ENCODE measurements at places on chromosomes 12 and 14. TPM values are rescaled to one million over a fixed set of nuclear protein-coding genes. Genes with fewer than 3 reads are reported as not detected.

The ANKS1B gene
- total RNA-seq: 47.8 TPM

DNA sequence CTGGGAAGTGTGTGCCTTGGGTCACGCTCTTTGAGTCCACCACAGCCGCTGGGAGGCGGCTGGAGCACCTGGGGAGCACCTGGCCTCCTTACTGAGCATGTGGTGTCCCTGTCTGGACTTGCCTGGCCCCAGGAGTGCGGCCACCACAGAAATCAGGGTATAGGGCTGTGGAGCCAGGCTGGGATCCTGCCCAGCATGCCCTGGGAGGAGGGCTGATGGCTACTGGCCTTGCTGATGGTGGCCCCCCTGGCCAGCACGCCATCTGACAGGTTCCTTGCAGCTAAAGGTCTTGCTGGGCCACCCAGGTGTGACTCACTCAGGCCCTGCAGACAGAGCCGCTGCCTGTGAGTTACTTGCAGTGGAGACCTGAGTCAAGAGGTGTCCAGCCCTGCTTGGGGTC is 6.0 kb downstream of the ULK1 start:
- ATAC-seq: no peak

- ATAC-seq: no peak
These were observed 78.0 kb downstream of the NOC4L start for GRCh38 chr12:132222096-132222807.

DNA sequence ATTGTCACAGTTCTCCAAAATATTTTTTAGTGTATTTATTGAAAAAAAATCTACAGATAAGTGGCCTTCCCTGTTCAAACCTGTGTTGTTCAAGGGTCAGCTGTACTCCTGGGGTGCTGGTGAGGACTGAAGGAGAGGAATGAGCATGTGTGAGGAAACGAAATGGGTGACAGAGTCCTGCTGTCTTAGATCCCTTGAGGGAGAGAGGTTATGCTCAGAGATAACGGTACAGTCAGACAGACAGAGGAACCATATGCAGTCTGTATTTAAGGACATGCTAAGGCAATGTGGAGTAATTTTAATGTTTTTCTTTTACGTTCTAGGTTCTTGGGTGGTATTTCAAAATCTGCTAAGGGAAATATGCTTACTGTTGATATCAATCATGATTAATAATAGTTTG is 352.9 kb upstream of the RGS6 start:
- peak; percentile 10 for ATAC-seq

- ATAC-seq: no peak
These were observed 218 bp downstream of the LYSET start for GRCh38 chr14:93185349-93185720.

The DHRS7 gene
- total RNA-seq: 43.7 TPM

The POTEG gene
- total RNA-seq: not detected

The VWF gene
- total RNA-seq: 0.27 TPM

GRCh38 chr14:106681161-106681560 is 1154.8 kb downstream of the TMEM121 start:
- ATAC-seq: no peak

GRCh38 chr14:102362084-102362483 is 606 bp downstream of the CINP start:
- peak; percentile 4 for ATAC-seq

- no peak for ATAC-seq
These were observed 30.6 kb downstream of the ARF6 start for GRCh38 chr14:49923442-49923841.

The SERPINA10 gene
- 0.35 TPM for total RNA-seq

GRCh38 chr14:82447586-82447985 is 913.9 kb upstream of the SEL1L start:
- peak; percentile 70 for ATAC-seq

DNA sequence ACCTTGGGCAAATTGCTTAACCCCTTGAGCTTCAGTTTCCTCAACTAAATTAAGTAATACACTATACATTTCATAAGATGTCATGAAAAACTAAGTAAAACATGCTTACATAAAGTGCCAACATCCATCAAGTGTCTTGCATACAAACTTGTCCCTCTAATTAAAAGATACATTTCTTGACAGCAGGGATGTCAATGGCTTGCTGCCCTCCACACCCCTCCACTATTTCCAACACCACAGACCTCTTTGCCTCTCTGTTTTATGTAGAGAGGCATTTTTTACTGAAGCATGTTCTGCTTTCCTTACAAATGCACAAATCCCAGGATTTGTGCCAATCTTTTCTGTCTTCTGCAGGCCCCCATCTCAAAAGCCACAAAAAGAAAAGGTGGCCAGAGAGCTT is 89.0 kb upstream of the HOXC13 start:
- no peak for ATAC-seq

DNA sequence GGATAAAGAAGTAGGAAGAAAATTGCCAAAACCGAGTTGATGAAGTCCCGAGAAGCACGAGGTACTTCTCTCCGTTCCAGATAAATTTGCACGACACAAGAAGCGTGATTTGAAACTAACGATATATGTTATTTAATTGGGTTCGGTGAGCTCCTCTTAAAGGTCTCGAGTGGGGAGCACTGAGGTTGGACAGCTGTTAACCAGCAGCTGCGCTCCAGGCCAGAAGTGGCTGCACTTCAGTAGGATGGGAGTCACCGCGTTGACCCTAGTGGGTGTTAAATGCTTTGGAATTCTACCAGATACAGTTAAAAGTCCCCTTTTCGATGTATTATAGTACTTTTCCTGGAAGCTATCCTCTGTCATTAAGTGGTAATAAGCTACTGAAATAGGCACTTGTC is 953 bp upstream of the DCAF5 start:
- no peak for ATAC-seq

- ATAC-seq: no peak
These were observed 200.6 kb upstream of the TBX3 start for GRCh38 chr12:114884575-114884974.

- ATAC-seq: peak; percentile 82
These were observed at the start of gene KCNH3 for GRCh38 chr12:49538510-49539403. KCNH3 (plus strand) TSS chr12:49539030; CDS start chr12:49539417, 387 bp downstream.

The NEUROD4 gene
- total RNA-seq: 26.4 TPM

- no peak for ATAC-seq
These were observed 402.2 kb downstream of the AEBP2 start for GRCh38 chr12:19841451-19841850.

The TAS2R30 gene
- 15.9 TPM for total RNA-seq

GRCh38 chr14:34003082-34003668 is 52.3 kb upstream of the EGLN3 start:
- no peak for ATAC-seq

DNA sequence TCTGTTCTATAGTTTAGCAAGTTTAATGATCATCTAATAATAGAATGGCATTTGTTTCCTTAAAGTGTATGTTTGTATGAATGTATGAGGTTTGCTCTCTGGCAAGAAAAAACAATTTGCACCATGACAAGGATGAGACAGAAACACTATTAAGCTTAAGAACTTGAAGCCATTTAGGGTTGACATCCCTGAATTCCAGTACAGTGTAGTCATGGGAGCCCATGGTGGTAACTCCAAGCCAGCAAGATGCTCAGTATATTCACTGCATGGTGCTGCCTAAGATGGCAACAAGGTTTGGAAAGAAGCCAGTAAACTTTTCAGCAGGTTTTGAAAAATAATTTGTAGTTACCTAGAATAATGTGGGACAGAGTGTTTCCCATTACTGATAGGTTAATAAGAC is 158.6 kb downstream of the PRIMA1 start:
- no peak for ATAC-seq

The SALL2 gene
- total RNA-seq: 39.5 TPM

Measured in motor neuron (in vitro differentiated cells).